ENCODE measurements at places on chromosomes 7 and 10.

GRCh38 chr7:50335795-50336754, 31.6 kb downstream of the IKZF1 start:
- peak; percentile 77 for DNase-seq

DNA sequence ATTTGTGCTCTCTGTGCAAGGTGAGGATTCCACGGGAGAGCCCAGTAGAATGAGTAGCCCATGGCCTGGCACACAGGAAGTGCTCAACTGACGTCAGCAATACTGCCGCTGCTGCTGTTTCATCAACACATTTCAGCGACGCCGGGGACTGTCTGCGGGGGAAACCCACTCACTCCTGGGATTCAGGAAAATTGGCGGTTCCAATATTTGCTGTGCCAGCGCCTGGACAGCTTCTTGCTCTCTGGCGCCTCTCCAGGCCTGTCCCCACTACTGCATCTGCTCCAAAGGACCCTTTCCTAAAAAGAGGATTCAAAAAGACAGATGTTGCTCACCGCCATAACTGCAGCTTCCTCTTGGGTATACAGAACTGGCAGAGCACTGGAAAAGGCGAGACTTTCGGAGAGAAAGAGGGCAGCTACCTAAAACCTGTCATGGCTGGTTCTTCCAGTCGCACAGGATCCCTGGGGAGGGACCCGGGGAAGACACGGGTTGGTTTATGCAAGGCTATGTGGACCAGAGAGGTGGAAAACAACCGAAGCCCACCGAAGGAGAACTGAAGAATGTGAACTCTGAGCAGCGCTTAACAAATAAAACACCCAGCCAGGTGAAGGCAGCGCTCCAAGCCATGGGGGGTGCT, 39.7 kb upstream of the ENO4 start:
- DNase-seq = no peak

DNA sequence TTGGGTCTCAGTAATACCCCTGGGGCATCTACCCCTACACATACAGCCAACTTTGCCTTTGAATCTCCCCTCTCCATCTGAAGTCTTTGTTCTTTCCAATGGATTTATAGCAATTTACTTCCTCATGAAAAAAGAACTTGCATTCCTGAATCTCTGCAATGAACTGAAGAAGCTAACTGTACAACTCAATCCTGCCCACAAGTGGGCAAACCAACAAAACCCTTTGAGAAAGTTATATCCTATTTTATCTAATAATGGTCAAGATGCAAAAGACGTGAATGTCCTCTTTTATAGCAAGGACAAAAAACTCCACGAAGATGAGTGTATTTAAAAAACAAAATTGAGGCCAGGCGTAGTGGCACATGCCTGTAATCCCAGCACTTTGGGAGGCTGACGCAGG, 991.3 kb downstream of the LRMDA start:
- no peak for DNase-seq

DNA sequence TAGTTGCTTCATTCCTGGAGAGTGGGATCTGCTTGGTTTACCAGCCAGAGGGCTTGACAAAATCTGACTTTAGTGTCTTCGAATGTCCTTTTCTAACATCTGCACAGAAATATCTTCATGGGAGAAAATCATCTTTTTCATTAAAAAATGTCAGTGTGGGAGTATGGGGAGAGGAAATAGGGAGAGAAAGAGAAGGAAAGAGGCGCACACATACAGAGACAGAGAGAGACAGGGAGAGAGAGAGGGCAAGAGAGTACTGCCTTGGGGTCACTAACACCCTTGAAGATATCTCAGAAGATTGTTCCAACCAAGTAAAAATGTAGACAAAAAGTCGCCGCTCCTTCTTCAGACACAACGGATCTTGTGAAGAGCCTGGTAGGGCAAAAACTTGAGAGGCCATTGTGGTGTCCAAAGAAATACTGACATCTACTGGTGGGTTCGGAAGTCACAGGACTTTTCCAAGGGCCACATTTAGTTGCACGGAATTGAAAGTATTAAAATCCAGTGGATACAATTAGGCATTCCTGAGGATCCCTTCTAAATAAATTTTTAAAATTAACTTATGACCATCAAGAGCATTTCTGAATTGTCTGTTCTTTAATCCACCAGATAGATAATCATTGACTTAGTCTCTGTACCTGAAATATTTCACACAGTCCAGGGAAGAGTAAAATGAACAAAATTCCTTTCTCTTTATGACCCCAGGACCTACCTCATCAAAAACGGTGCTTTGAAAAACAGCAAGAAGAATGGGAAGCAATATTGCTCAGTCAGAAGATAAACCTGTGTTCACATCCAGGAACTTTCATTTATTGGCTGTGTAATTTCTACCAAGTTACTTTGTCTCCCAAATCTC, 29.7 kb downstream of the VIM start:
- DNase-seq = no peak

DNA sequence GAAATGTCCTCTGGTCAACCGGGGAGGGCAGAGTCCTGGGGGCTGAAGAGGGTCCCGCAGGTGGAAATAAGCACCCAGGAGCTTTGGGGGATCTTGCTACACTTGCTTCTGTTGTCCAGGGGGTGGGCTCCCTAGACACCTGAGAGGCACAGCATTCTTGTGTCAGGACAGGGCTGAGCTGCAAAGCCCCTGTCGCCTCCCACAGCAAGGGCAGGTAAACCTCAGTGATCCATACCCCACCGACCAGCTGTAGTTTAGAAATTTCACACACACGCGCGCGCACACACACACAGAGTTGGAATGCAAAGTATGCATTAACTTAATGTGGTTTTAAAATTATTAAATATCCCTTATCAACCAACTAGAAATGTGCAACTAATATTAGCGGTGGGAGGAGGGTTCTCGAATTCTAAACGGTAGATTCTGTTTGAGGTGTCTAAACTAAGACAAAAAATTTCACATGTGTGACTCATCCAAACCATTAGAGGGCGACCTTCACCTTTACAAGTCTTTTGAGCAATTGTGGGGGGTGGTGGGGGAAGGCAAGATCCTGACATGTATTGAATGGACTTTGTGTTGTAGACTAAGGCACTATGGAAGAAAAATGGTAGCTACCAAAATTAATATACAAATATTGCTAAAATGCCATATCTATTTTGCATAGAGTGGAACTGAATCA, 34.3 kb upstream of the PTF1A start:
- no peak for DNase-seq

DNA sequence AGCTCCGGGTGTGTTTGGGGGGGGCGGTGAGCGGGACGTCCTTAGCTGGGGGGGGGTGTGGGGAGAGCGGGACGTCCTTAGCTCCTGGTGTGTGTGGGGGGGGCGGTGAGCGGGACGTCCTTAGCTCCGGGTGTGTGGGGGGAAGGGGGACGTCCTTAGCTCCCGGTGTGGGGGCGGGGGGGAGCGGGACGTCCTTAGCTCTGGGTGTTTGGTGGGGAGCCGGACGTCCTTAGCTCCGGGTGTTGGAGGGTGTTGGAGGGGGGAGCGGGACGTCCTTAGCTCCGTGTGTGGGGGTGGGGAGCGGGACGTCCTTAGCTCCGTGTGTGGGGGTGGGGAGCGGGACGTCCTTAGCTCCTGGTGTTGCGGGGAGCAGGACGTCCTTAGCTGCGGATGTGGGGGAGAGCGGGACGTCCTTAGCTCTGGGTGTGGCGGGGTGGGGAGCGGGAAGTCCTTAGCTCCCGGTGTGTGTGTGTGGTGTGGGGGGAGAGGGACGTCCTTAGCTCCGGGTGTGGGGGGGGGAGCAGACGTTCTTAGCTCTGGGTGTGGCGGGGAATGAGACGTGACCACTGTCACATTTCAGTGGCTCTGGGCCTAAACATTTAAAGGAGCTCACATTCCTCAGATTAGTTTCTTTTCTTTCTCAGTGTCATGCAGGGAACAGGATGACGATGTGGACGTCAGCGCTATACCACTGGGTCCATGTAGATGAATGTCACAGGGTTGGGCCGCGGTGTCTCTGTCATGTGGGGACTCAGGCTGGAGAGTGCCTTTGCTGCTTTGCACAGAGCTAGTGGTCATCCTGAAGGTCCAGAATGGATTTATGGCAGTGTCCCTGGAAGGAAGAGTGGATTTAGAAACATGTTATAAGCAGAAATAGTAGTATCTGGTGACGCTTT, 7.5 kb downstream of the DYNC2I1 start:
- peak; percentile 22 for DNase-seq

GRCh38 chr10:119273413-119273812, 66.0 kb downstream of the GRK5 start:
- DNase-seq = no peak

- no peak for DNase-seq
These were observed 7.3 kb downstream of the AGFG2 start for GRCh38 chr7:100546129-100546925.

DNA sequence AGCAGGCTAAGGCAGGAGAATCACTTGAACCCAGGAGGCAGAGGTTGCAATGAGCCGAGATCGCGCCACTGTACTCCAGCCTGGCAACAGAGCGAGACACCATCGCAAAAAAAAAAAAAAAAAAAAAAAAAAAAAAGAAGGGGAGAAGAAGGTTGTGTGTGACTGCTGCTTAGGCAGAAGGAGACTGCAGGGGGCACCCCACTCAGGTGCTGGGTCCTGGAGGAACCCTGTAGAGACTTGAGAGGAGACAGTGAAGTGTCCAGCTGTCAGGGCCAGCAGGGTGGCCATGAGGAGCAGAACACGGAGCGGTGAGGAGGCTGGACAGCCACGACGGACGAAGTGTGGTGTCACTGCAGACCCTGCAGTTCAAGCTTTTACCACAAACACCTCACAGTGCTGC, 99.0 kb upstream of the NMT2 start:
- DNase-seq = no peak

DNA sequence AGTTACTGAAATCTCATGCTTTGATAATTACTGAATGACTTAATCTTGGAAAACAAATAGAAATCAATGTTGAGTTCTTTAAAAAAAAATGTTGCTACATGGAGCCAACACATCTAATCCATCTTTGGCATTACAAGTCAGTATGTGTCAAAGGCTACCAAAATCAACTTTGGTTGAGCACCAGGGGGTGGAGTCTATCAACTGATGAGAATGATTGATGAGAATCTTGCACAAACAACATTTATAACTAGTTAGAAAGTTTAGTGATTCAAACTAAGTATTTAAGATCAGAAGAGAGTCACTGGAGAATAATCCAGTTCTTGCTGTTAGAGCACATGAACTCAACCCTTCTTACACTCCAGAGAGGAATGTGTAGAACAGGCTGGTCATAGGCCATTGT, 70.5 kb upstream of the LRRC17 start:
- no peak for DNase-seq

DNA sequence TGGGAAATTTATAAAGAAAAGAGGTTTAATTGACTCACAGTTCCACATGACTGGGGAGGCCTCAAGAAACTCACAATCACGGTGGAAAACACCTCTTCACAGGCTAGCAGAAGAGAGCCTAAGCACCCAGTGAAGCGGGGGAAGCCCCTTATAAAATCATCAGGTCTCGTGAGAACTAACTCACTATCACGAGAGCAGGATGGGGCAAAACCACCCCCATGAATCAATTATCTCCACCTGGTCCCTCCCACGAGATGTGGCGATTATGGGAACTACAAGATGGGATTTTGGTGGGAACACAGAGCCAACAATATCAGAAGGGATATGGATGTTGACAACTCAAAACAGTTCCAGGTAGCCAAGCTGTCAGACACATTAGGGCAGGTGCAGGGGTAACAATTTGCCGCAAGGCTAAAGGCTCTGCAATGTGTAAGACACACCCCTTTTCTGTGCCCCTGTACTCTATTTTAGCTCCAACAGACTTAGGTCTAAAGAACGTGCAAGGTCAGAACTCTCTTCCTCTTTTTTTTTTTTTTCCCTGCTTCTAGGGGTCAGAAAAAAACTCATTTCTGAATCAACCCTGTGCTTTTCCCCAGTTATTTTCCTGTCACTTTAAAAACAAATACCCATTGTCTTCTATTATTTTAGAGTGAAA, 30.7 kb upstream of the RBM20 start:
- no peak for DNase-seq

- no peak for DNase-seq
These were observed 1.8 kb upstream of the CLCN1 start for GRCh38 chr7:143314127-143314526.

GRCh38 chr10:1339396-1339795, 283.2 kb downstream of the WDR37 start:
- DNase-seq = no peak

GRCh38 chr10:7618461-7618860, 48.3 kb downstream of the ITIH5 start:
- DNase-seq = no peak

DNA sequence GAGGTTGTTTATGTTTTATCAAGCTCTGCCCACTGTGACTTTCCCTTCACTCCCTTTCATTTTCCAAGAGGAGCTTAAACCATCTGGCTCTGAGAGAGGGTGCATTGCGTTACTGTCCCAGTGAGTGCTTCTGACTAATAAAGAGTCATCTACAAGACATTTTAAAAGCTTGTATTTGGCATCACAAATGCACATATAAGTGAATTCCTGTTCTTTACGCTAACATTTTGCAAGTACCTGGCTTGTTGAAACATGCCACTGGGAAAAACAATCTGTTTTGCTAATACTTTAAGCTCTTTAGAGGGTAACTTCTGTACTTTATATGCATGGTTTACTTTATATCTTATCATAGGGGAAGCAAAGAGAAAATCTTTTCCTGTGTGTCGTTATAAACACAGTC, 534.6 kb upstream of the POM121L12 start:
- no peak for DNase-seq

GRCh38 chr7:92504563-92504962, 23.8 kb downstream of the PEX1 start:
- DNase-seq = no peak

DNA sequence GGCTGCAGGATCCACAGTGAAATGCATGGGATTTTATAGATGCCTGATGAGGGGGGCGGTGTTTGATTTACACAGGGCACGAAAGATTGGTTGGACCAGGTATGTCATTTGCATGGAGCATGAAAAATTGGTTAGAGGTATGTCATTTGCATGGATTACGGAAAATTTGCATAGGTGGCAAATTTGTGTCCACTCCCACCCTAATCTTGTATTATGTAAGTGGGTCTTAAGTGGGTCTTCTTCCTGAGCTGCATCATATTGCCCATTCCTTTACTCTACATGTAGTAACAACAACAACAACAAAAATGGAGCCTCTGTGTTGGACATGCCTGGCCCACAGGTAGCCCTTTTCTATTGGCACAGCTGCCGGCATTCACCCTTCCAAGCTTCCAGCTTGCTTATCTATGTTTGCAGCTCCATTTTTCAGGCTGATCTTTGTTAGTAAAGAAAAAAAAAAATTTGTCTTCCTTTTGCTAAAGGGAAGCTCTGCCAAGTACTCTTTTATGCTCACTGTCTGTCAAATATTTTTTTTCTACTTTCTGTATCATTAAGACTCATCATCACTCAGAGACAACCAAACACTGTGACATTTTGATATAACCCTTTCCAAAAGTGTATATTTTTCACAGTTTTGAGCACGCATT, 10.3 kb upstream of the ZNF273 start:
- no peak for DNase-seq

- no peak for DNase-seq
These were observed 686 bp upstream of the MIOS start for GRCh38 chr7:7565746-7566650.

- no peak for DNase-seq
These were observed 41.3 kb upstream of the FAM180A start for GRCh38 chr7:135789956-135790355.

- no peak for DNase-seq
These were observed 321.8 kb upstream of the SMIM30 start for GRCh38 chr7:113440173-113440572.
